ENCODE measurements at places on chromosomes 12 and 14.

DNA sequence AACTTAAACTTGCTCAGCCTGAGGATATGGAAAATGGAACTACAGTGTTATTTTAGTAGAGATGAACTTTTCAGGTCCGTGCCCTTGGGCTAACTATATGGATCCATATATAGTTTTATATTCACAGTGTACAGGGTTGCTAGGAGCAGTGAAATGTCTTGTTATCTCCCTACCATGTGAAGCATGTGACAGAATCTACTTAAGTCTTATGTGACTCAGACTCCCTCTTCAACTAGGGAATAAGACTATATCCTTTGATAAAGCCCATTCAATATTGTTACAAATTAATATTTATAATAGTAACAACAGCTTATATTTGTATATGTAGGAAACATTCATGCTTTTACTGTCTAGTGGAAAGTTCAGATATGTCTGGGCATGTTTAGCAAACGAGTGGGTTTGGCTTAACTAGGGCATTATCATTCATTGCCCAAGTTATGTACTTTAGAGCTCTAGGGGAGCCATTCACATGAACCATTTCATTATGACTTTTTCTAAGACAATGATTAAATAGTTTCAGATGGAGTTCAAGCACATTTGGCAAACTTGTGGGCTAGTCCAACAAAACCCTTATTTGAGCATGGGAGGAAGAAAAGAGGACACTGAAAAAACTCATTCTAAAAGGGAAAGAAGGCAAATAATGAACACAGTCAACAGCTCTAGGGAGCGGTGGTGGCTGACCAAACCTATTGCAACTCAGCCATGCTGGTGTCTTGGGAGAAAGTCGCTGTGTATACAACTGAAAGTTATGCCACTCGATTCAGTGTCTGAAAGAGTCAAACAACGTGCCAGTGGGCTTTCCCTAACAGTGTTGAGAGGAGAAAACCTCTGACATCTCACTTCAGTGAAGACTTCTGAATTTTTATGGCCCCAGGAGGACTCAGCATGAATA, 305.9 kb upstream of the G2E3 start:
- ATAC-seq = no peak

DNA sequence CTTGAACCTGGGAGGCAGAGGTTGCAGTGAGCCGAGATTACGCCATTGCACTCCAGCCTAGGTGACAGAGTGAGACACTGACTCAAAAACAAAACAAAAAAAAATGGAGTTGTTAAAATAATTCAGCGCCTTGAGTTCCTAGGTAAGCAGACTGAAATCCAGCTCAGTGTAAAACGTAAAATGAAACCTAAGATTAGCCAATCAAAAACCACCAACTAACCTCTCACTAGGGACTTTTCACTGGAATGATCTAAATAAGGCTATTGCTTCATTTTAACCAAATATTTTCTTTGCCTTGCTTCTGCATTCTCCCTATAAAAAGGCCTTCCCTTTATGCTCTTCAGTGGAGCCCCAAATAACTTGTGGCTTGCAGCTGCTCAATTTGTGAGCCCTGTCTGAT, 91.6 kb upstream of the HIF1A start:
- no peak for ATAC-seq

DNA sequence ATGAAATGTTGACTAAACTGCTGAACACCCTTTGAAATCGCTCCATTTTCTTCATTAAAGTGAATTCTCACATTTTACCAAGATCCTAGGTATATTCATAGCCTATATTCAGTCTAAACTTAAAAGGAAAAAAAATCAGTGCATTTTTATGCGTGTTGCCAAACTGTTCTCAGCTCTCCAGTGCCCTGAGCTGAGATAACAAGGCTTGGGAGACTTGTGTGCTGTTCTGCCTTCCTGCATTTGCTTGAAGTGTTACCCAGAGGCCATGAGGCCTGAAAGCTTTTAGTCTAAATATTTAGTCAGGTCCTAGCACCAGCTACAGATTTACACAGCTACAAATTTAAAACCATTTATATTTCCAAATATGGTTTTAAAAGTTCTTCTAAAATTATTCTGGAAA, 8.6 kb upstream of the PALS1 start:
- no peak for ATAC-seq

GRCh38 chr12:101490286-101490920, 15.3 kb downstream of the SPIC start:
- no peak for ATAC-seq

- ATAC-seq = no peak
These were observed 5.3 kb downstream of the PHETA1 start for GRCh38 chr12:111363578-111363977.

DNA sequence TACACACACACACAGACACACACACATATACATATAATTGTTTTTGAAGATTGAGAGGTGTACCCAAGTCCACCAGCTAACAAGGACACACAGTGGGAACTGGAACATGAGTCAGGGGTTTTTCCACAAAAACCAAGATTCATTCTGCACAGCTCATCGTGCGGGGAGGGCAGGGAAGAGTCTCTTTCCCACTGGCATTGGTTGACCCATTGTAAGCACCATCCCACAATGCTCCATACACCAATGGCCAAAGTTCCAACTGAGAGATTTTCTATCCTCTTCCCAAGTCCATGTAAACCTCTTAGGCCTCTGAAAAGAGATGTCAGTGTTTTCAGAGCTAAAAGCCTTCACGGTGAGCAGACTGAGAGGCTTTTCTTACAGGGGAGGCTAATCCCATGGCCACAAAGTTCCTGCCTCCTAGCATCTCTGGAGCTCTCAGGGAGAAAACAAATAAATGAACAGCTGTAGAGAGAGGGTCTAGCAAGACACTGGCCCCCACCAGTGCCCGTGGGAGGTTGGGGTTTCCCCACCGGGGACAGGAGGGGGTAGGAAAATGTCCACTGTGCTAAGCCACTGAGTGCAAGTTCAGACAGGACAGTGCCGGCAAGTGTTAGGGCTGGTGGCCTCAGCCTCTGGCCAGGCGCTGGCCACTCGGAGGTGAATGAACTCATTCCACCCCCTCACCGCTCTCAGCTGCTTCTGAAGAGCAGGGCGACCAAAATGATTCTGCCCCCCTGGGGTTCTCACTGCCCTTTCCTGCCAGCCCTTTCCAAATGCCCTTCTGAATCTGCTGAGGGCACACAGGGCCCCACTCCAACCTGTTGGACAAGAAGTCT, 21.5 kb upstream of the TC2N start:
- no peak for ATAC-seq

GRCh38 chr14:99647411-99647810, 2.5 kb downstream of the HHIPL1 start:
- no peak for ATAC-seq

DNA sequence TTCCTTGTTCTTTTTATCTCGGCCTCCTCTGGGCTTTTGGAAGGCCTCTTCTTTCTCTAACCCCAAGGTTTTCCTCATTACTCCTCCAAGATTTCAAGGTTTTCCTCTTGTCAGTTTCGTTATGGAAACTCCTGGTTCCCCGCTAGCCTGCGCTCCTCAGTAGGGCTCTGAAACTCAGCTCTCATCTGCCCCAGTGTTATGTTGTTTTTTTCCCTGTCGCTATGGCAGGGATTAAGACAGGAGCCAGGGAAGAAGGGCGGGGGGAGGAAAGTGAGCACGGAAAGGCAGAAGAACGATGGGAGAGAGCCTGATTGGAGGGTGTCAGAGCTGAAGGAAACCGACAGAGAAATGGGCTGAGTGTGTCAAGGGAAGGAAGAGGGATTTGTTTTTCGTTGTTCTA, 26.5 kb upstream of the JDP2 start:
- peak; percentile 79 for ATAC-seq

GRCh38 chr12:12723149-12723680, 6.0 kb downstream of the CDKN1B start:
- no peak for ATAC-seq

DNA sequence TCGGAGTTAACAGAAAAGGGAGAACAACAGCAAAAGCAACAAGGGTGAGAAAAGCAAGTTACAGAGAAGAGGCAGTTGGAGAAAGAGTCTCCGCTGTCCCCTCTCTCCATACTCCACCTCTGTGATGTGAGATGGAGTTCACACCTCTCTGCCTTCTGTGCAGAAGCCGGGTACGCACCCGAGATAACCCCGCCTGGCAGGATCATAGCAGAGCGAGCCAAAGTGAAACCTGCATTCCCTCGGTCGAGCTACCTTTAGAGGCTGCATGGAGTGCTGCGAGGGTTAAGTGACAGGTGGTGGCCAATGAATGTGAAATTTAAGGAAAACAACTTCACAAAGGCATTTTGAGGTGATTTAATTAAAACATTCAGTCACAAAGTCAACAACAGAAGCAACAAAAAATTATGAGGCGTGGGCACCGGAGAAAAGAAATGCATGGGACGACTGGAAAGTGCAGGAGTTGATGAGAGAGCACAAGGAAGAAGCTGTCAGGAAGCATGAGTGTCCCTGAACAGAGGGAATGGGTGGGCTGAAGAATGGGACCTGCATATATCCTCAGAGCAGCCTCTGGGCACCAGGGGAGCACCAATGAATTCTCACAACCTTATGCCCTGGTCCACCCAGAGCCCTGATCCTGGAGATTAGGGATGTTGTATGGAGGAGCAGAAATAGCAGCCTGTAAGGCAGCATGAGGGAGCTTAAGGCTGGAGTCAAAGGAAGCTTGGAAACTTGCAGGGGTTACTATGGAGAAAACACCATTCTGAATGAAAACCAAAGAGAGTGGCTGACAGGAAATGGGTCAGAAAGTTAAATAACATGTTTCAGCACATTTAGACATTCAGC, 208.3 kb downstream of the EMP1 start:
- no peak for ATAC-seq

Data from gastroesophageal sphincter (tissue), 4 donors.